ENCODE measurements at places on chromosomes 5 and 9.

- H3K27me3 ChIP-seq, result no peaks in the 10 kb centered on the region
- H3K4me1 ChIP-seq, result no peaks in the 10 kb centered on the region
- H3K36me3 ChIP-seq, result no peaks in the 10 kb centered on the region
- DNase-seq, result no peak
These were observed 68.1 kb downstream of the GDNF start for GRCh38 chr5:37771731-37772130.

- H3K27me3 ChIP-seq, result no peaks in the 10 kb centered on the region
- no peak overlapping the region for H3K27ac ChIP-seq
- no peaks in the 10 kb centered on the region for H3K4me1 ChIP-seq
- peaks cover 33% of the 10 kb centered on the region for H3K36me3 ChIP-seq
These were observed 19.6 kb downstream of the TCERG1 start for GRCh38 chr5:146466521-146467349.

DNA sequence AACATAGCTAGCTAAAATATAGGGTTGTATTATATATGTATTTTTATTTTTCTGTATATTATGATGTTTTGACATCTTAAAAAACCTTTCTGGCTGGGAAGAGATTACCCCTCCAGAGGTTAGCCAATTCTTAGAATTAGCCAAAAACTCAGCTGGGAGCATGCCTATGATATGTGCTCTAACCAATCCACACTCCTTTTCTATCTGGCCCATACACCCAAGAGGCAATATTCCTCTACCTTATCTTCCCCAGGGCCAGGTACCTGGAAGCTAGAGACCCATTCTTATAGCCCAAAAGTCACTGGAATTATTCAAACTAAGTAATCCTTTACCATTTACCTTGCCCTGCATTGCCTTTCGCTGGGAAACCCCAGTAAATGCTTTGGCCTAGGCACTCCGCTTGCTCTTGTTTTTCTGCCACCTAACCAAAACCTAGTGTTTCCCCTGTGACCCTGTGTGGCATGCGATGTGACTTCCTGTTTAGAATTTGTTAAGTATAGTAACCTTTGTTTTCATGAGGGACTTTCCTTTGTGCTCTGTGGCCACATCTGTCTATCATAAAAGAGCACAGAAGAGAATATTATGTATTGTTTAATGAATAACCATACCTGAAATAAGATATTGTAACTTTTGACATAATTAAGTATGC is 37.4 kb downstream of the CSNK1G3 start:
- no peaks in the 10 kb centered on the region for H3K27me3 ChIP-seq
- no peak overlapping the region for H3K27ac ChIP-seq
- no peak for DNase-seq
- no peaks in the 10 kb centered on the region for H3K36me3 ChIP-seq
- no peak overlapping the region for H3K4me3 ChIP-seq

DNA sequence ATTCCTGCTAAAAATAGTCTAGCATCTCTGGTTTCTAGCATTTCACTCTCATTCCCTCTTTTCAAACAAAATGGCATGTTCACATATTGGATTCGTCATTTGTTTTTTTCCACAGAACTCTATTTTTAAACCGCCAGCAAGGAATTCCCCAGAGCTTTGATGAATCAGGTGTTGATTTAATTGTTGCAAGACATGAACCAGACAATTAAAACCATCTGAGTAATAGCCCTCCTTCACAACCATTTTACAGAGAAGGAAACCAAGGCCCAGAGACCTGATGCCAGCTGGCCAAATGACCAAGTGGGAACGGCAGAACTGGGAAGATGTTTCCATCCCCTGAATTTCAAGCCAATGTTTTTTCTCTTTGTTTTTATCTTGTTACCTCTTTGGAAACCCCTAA is 167.0 kb downstream of the CAAP1 start:
- H3K27ac ChIP-seq, result no peak overlapping the region
- DNase-seq, result no peak
- H3K36me3 ChIP-seq, result no peaks in the 10 kb centered on the region
- no peaks in the 10 kb centered on the region for H3K4me1 ChIP-seq
- no peak overlapping the region for H3K4me3 ChIP-seq
- no peaks in the 10 kb centered on the region for H3K27me3 ChIP-seq

DNA sequence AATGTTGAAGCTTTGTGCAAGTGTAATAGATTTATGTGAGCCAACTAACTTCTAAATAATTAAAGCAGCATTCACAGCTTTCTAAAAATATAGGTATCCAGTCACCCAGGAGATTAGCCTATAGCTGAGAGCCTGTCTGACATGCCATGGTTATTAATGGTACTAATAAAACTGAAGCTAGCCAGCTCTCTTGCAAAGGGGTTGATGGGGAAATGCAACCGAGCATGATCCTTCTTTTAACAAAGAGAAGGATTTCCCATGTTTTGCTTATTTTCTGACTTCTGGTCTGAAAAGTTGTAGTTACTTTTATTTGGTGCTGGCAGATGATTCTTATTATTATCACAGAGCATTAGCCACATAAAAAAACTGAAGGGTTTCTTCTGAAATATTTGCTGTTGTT is 488.7 kb upstream of the CYLC2 start:
- no peaks in the 10 kb centered on the region for H3K27me3 ChIP-seq
- no peak overlapping the region for H3K4me3 ChIP-seq
- DNase-seq, result no peak
- H3K27ac ChIP-seq, result no peak overlapping the region
- no peaks in the 10 kb centered on the region for H3K36me3 ChIP-seq
- H3K4me1 ChIP-seq, result no peaks in the 10 kb centered on the region
